ENCODE measurements at places on chromosomes 7 and 10.
A peak's percentile ranks its signal among the peaks of the same experiment; 100 is the strongest.

- DNase-seq: no peak
Observed at GRCh38 chr10:82206831-82207230, 331.8 kb downstream of the NRG3 start.

DNA sequence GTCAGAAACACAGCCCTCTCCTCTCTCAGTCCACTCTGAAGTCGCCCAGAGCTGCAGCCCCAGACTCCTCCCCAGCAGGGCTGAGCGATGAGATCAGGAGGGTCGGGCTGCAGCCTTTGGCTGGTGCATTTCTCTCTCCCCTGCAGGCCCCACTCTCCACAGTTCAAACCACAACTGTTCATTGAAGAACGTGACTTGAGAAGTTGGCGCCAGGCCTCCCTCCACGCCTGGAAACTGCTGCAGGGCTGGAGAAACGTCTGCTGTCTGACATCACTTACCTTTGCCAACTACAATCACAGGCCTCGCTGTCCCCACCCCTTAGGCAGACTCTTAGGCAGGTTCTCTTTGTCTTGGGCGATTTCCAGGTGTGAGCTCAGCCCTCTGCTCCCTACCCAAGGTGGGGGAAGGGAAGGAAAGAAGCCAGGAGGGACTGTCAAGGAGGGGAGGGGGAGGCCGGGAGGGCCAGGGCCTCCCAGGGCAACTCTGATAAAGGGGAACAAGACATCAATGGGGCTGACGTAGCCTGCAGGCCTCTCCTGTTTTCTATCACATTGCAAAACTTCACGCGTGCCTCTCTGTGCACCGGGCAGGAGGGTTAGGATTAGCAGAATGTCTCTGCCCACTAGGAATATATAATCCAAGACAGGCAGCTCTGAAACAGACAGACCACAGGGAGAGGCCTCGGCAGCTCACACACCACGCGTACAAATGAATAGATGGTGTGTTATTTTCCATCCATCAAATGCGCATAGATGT, 32.7 kb downstream of the CALML5 start:
- DNase-seq: no peak

DNA sequence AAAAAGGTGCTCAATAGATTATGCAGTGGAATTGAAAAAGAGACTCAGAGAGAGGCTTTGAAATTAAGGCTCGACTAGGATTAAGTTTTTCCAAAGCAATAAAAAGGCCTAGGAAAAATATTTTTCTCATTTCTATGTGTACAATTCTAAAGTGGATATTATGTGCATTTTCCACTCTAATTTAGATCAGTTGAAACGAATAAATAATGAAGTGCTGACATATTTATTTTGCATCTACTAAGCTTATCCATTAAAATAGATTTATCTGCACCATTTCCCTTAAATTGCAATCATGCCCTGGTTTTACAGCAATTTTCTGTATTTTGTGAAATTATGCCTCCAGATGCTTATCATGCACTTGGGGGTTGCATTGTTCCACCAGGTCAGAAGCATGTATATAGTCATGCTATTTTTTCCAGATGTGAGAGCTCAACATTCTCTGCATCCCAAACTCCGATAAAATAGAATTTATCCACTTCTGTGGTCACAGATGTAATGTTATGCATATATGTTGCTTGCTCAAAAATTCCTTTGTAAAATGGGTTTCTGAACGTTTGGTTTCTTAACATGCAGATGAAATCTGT, 18.3 kb downstream of the FIGNL1 start:
- no peak for DNase-seq

DNA sequence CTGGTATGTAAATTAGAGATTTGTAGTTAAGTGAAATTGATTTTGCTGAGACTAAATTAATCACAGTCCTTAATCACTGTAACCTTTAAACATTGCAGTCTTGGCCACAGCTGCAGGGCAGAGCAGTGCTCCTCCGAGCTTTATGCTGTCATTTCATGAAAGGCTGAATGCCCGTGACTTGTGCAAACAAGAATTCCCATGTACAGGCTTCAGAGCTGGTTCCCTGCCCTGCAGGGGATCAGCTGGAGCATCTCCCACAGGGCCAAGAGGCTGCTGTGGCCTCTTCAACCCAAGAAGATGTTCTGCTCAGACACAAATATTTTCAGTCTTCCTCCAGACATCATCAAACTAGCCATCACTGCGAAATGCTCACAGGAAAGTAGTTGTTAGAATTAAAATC, 419.1 kb downstream of the AUTS2 start:
- DNase-seq: no peak

DNA sequence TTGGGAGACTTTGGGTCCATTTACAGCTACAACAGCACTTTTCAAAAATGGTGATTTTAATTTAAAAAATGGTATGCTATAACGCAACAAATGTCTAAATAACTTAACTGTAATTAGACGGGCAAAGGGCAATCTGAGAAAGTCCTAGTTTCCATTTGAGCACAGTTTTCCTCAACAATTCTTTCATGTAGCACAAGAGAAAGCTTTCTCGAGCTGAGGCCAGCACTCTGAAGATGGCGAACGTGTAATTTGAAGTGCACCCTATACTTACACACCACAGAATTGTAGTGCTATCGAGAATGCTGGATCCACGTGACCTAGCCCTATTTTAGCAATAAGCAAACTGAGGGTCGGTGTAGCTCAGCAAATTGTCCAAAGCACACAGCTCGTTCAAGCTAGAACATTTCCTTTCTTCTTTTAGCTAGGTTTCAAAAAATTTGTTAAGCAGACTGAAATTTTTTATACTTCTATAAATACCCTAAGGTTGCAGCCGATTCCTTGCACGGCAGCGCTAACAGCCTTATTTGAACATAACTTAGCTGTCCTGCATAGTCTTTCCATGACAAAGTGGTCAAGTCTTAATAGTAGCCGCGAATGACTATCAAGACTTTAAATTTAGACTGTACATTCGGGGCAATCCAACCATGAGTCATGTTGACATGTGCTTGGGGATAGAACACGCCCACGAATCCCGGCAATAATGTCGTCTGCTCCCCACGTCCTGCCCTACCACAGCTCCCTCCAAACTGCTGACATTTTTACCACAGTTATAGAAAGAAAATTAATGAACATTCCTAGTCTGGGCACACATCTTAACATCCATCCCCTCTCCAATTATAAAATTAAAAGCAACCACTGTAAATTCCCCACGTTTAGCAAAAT, 10.0 kb downstream of the KLF6 start:
- no peak for DNase-seq

GRCh38 chr7:155011086-155011485, 8.2 kb upstream of the PAXIP1 start:
- no peak for DNase-seq

DNA sequence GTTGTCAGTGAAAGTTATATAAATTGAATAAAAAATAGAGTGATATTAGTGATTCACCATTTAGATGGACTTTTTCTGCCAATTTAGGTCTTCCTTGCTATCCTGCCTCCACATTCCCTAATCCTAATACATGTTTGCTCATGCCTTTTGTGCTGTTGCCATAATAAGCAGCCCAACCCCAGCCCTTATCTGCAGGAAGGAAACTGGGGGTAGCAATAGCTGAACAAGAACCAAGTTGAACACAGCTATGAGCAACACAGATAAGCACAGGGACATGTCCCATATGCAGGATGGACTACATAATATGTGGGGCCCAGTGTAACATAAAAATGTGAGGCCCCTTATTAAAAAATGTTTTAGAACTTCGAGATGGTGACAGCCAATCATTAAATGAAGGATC, 91.2 kb upstream of the AHR start:
- DNase-seq: no peak

DNA sequence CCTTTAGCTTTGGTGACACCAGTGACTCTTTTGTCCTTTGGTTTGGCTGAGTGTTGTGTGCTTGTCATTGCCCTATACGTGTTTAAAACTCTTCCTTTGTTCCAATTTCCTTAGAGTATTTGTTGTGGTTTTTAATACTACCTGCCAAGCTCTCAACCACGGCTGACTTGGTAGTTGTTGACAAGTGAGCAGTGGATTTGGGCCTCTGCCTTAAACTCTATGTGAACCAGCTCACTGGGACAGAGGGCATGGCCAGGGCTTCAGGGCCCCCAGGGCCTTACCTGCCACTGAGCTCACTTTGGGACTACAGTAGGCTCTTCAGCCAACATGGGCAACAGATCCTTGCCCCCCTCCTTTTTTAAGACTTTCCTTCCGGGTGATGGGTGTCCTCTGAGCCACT, 9.6 kb upstream of the DMBT1 start:
- DNase-seq: no peak

GRCh38 chr10:35336921-35337823, 863 bp downstream of the CCNY start:
- no peak for DNase-seq

GRCh38 chr7:11430112-11430511, 401.9 kb downstream of the THSD7A start:
- no peak for DNase-seq

- no peak for DNase-seq
Observed at GRCh38 chr10:113126229-113127201, 176.5 kb downstream of the TCF7L2 start.

DNA sequence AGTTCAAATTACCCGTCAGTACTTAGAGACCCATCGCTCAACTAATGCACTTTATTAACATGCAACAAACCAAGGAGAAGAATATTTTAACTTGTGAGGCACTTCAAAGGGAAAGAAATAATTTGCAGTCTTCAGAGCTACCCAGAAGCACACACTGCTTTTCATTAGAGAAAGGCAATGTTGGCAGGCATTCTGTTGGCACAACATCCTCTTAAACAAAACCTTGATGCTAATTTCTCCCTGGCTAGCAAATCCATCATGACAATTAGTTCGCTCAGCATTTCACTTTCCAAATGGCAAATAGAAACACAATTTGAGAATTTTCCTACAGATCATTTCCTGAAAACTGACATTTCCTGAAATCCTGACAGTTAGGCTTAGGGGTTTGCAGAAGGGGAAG, 155.6 kb upstream of the FAM13C start:
- no peak for DNase-seq

DNA sequence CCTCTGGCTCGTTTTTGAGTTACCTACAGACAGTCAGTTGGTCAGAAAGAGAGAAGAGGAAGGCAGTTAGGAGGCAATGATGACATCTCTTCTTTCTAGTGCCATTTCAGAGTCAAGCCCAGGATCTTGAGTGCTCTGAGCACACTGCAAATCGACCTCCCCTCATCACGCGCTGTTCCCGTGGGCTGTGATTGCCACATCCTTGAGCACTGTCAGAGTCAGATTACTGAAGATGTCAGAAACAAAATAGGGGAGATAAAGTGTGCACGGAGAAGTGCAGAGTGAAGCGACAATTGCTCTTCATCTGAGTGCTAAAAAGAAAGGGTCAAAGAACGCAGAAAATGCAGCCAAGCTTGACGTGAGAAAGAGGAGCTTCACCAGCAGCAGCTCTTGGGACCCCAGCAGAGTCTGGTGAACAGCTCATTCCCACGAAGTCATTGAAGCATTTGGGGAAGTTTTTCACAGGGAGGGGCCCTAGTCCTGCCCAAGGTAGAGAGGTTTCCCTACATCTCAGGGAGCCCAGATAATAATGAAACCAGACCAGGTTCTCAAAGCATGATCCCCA, 661.7 kb upstream of the AUTS2 start:
- DNase-seq: no peak

DNA sequence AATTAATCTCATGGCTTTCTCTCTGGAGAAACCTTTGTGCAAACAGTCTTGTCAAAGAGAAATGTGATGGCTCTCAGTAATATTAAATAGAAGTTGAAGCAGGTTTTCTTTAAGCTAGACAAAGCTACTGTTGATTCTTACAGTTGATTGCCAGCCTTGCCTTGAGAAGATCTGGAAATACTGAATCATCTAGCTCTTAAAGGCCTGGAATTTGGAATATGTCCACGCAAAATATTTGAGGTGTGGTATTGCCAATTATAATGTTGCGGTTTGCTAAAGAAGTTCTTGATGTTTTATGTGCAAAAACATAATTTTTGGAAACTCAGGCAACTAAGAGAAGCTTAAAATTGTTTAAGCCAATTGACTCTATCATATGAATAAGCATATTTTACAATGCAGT, 371.9 kb downstream of the PHF14 start:
- DNase-seq: no peak

DNA sequence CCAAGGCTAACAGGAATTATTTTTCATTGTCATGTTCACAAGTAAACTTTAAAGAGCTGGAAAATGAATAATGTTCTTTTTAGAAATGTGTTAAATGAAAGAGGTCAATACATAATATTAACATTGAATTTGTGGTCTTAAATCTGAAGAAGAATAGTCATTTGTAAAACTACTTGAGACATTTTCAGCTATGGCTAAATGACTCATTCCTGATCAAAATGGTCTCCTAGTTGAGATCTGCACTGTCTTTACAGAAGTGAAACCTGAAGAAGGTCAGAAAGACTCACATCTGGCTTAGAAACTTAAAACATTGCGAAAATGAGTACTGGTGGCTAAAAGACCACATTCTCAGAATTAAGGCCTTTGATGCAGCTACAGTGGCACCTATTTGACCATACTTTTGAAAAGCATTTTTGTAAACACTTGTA, 5.9 kb downstream of the PIK3CG start:
- peak; percentile 65 for DNase-seq

- DNase-seq: no peak
Observed at GRCh38 chr10:64010711-64011110, 489.5 kb downstream of the REEP3 start.

DNA sequence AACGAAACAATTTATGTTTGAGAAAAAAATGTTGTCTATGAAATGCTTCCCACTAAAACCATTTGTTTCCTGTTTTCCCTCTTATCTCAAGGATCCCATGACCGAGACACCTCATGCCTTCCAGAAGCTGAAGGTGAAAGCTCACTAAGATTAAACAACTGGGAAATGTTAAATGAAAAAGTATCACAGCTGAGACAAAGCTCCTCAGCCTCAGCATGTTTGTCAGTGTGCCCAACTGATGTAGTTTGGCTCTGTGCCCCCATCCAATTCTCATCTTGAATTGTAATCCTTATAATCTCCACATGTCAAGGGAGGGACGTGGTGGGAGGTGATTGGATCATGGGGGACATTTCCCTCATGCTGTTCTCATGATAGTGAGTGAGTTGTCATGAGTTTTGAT, 327.3 kb downstream of the HTR7 start:
- DNase-seq: no peak

GRCh38 chr7:151607464-151607867, 87.8 kb upstream of the RHEB start:
- no peak for DNase-seq

GRCh38 chr10:110664483-110665420, 20.6 kb downstream of the RBM20 start:
- DNase-seq: no peak

GRCh38 chr10:98446151-98446660, 529 bp downstream of the HPS1 start:
- no peak for DNase-seq

DNA sequence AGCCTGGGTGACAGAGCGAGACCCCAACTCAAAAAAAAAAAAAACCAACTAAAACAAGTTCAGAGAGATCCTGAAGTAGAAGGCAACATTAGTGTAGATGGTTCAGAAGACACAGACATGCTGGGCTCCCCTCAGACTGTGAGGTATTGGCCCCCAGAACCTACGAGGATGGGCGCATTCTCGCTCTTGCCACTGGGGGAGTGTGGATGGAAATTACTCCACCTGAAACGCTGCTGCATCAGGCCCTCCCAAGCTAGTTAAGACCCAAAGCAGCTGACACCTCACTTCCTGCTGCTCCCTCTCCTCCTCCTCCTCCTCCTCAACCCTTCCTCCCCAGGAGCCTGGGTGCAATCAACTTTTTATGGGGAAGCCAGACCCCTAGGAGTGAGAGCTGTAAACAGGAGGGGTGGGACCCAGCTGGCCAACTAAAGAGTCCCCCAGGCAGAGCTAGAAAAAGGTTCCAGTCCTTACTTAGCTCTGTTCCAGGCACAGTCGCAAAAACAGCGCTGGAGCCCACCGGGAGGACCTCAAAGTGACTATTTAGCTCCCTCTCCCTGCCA, 7.4 kb downstream of the SH3PXD2A start:
- no peak for DNase-seq

Measured in SIG-M5 (cell line).